ENCODE measurements at places on chromosomes 3 and 15.

GRCh38 chr3:49403891-49404290 is 7.9 kb downstream of the RHOA start:
- DNase-seq, result no peak

DNA sequence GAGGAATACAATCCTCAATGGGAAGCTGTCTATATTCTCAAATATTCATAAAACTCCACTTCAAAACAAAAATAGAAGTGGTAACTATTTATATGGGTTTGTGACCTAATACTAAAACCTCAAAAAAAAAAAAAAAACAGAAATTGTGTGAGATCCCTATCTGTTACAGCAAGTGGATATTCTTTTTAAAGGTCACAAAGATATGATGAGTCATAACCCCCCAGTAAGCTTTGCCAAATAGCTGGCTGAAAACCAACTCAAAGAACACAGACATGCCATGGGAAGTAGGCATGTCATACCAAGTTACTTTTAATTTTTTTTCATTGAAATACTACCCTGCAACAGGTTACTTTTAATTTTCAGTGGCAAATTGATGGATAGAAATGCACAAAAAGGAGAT is 62.5 kb downstream of the CBLB start:
- no peak for DNase-seq

DNA sequence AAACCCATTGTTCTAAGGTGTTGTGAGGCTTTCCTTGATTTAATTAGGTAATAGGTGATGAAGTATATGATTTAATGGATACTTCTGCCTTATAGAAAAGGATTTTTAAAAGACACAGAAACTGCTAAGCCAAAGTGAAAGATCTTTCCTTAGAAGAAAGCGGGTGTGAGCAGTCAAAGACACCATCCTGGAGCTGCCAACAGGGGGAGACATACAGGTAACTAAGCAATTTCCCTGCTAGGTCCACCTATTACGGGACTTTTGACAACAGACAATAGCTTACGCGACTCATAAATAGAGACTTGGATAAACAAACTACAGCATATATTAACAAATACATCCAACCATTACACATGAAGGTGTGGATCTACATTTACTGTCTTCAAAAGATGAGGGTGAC is 669.5 kb downstream of the SQOR start:
- DNase-seq, result no peak

GRCh38 chr3:29527246-29527645 is 246.4 kb downstream of the RBMS3 start:
- DNase-seq, result no peak

- DNase-seq, result no peak
Measured at GRCh38 chr3:180184816-180185215, 148.1 kb upstream of the PEX5L start.

- DNase-seq, result no peak
Measured at GRCh38 chr3:58434990-58435389, 1.4 kb upstream of the PDHB start.

- DNase-seq, result no peak
Measured at GRCh38 chr3:113668015-113668414, 28.4 kb downstream of the USF3 start.

GRCh38 chr3:86990734-86991481 is at the start of gene VGLL3:
VGLL3 (minus strand) TSS chr3:86991149; CDS start chr3:86990743, 406 bp downstream.
- DNase-seq, result no peak

DNA sequence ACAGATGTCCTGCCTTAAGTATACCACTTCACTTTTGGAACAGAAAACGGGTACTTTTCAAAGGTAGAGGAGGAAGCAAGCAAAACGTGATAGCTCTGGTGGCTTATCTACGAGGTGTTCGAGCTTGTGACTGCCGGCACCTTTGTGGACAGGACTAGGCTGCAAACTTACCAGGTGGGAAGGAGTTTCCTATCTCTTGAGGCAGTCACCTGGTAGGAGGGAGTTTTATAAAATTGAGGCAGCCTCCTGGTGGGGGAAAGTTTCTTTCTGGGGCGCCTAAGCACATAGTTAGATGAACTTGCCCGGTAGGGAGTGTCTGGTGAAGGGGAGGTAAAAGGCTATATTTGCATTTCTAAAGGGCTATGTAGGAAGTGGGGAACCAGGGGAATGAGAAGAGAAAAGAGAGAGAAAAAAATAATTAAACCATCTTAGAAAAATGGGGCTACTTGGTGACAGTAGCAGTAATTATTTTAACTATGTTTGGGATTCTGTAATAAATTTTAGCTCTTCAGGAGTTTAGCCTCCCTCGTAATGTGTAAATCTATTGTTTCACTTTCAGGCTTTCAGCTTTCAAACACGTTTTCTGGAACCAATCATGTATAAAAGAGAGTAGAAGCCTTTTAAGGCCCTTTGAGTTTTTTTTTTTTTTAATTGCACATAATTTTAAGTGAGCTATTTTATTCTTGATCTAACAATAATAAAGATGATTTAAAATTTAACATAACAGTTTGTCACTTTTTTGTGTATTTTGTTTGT is 131.0 kb downstream of the IL5RA start:
- no peak for DNase-seq

DNA sequence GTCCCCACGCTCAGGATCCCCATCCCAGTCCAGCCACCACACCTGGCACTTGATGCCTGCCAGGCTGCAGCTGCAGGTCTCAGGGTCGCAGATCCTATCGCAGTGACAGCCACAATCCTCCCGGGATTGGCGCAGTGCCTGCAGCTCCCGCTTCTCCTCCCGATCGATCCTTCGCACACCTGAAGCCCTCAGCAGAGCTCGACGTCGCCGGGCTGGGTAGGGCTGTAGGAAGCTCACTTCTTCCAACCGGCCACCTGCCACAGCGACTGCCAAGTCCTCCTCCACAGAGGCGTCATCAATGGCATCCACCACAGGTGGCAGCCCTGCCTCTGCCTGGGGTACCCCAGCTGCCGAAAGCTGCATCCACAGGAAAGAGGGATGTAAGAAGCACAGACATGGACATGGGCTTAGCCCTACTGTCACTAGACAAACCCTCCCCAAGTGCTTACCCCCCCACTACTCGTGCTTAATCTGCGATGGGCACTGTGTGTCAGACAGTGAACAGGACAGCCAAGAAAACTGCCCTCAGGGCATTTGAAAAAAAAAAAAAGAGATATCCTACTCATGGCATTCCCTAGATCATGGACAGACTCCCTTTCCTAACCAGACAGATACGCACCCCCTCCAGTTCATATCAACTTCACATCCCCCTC is 9.2 kb downstream of the CSRNP1 start:
- no peak for DNase-seq

- no peak for DNase-seq
Measured at GRCh38 chr3:114132500-114132899, 46.4 kb downstream of the DRD3 start.

- no peak for DNase-seq
Measured at GRCh38 chr15:38459480-38459879, 5.6 kb downstream of the FAM98B start.

DNA sequence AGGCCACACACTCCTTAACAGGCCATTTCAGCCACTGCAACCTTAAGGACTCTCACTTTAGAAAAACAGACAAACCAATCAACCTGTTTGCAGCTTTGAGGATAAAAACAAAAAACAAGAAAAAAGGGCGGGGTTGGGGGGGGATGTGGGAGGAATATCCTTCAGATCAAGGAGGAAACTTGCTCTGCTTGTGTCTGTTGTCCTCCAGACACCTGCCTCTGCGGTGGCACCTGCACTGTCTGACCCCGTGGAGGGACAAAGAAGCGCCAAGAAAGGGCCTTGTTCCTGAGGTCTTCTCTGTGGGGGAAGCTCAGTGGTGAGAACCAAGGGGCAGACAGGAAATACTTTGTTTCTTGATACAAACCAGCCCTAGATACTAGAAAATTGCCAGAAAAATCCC is 70.5 kb downstream of the POLR2M start:
- no peak for DNase-seq

- no peak for DNase-seq
Measured at GRCh38 chr15:89442671-89443307, 53.6 kb downstream of the RHCG start.

GRCh38 chr15:89673165-89673512 is 6.0 kb downstream of the PLIN1 start:
- DNase-seq, result no peak

DNA sequence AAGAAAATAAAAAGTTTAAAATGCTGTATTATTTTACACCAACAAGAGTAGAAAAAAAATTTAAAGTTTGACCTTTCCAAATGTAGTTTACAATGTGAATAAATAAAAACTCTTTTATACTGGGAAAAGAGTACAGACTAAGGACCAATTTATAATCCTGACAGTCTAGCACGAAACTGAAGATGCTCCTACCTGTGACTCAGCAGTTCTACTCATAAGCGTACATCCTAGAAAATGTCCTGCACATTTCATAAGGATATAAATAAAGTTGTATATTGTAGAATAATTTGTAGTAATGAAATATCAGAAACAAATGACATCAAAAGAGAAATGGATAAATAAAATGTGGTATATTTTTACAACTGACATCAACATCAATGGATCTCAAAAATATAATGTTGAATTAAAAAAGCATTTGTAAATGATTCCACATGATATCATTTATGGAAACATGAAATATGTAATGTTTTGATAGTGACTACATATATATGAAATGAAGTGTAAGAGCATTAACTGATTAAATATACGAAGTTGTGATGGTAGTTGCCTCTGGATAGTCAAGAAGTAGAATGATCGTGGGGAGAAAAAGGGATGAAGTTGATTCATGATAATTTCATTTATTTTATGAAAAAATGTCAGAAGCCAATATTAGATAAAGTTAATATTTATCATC is 161.3 kb upstream of the CBLB start:
- DNase-seq, result no peak

GRCh38 chr3:194562986-194563385 is 70.2 kb downstream of the TMEM44 start:
- no peak for DNase-seq

DNA sequence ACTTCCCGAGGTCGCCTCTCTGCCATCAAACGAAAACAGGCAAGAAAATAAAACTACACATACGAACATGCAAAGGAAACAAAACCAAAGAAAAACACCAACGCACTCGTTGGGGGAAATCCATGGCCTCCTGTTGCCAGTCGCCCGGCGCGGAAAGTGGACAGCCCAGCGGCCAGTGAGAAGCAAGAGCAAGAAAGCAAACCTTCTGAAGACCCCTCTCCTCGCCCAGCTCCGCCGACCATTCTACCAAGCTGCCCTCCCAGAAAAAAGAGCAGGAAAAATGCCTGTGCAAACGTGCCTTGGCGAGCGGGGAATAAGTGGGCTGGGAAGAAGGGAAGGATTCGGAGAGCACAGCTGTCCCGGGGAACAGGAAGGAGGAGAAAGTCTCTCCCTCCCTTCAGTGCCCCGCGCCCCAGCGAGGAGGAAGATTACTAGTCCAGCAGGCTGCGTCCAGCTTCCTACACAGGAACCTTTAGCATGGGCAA is 802 bp upstream of the NECTIN3 start:
- DNase-seq, result no peak

- no peak for DNase-seq
Measured at GRCh38 chr3:191047930-191048329, 151.1 kb upstream of the OSTN start.

Data from effector memory CD4-positive, alpha-beta T cell (primary cell).